ENCODE measurements at places on chromosomes 12 and 14.

DNA sequence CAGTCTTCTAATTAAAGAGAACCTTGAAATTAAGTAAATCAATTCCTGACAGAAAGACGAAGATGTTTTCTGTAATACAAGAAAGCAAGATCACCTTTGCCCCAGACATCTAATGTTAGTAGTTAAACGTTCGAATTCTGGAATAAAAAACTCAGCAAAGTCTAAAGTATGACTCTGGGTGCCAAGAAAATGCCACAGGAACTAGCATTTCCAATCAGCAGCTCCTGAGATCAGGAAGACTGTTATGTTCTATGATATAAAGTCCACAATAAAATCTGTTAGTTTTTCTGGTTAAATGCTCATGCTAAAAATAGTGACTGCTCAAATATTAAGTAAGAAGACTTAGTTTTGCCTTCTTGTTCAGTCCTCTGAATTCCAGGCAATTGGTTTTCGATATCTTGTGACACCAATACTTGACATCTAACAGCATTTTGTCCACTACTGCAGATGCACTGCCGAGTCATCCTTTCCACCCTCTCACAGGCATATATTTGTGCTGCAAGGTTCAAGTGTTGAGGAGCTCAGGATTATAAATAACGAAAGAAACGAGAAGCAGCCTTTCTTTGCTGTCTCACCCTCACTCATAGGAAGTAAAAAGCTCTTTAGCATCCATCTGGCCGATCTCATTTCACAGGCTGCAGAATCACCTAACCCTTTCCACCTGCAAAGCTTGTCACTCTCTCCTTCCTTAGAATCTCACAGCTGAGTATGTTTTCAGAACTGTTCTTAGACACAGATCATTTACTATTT is 32.0 kb downstream of the SSH1 start:
- DNase-seq, result peak; percentile 58

GRCh38 chr14:85333313-85333712 is 196.6 kb upstream of the FLRT2 start:
- peak; percentile 84 for DNase-seq

- peak; percentile 84 for DNase-seq
Observed at GRCh38 chr12:90816353-90817089, 138.5 kb downstream of the CCER1 start.

DNA sequence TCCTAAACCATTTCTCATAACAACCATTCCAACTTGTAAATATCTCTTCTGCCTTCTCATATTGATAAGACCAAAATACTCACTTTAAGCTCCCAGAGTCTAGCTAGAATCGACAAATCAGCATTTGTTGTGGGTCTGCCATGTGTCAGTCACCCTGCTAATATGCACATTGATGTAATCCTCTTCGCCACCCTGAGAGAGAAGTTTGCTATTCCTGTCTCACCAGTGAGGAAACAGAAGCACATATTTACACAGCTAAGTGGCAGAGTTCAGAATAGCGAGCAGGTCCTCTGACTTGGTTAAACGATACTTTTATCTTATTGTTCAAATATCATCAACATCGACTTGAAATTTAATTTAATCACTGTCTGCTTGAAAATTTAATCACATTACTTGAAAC is 142.1 kb downstream of the ANO4 start:
- no peak for DNase-seq

- no peak for DNase-seq
Observed at GRCh38 chr14:50844391-50844790, 13.4 kb upstream of the NIN start.

DNA sequence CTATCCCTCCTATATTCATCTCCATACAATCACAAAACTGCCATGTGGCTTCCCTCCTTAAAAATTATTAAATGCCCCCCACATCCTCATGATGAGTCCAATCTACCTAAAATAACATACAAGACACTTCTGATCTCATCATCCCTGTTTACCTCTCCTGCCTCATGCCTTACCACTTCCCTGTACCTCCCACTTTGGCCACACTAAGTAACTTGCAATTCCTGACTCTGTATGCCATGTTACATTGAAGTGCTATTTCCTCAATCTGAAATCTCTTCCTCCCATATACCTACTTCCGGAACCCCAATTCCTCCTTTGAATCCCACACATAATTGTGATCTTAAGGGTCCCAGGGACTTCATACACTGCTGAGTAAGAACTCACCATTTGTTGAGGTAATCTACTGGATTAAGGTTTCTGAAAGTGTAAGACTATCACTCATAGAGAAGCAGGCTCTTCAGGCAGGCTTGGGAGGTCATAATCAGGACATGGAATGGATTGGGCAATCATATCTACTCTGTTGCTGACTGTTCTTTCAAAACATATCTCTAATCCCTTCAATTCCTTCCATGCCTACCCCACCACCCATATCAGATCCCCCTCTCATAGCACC is 117.6 kb upstream of the PLEKHG7 start:
- no peak for DNase-seq

GRCh38 chr14:49173765-49174373 is 412.3 kb downstream of the RPS29 start:
- DNase-seq, result peak; percentile 24

DNA sequence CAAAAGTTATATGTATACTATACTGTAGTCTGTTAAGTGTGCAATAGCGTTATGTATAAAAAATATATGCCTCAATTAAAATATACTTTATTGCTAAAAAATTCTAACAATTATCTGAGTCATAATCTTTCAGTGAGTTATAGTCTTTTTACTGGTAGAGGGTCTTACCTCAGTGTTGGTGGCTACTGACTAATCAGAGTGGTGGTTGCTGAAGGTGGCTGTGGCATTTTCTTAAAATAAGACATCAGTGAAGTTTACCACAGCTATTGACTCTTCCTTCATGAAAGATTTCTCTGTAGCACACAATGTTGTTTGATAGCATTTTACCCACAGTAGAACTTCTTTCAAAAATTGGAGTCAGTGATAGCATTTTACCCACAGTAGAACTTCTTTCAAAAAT is 23.4 kb downstream of the POLR3B start:
- DNase-seq, result no peak

GRCh38 chr14:58640959-58641358 is 3.2 kb downstream of the DACT1 start:
- DNase-seq, result no peak

DNA sequence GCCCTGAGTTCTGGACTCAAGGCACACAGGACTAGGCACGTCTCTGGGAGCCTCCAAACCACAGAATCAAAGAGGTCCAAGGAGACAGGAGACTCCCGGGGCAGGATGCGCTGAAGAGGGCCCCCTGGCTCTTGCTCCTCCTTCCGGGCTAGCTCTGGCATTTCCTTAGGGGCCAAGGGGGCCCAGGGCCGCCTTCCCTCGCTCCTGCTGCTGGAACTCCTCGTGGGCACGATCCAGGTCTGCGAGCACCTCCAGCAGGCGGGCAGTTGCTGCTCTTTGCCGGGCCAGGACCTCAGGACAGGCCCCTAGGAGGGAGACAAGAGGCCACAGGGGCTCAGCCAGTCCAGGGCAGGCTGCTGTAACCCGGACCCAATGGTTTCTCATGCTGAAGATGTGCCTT is 35.8 kb downstream of the RASAL1 start:
- no peak for DNase-seq

DNA sequence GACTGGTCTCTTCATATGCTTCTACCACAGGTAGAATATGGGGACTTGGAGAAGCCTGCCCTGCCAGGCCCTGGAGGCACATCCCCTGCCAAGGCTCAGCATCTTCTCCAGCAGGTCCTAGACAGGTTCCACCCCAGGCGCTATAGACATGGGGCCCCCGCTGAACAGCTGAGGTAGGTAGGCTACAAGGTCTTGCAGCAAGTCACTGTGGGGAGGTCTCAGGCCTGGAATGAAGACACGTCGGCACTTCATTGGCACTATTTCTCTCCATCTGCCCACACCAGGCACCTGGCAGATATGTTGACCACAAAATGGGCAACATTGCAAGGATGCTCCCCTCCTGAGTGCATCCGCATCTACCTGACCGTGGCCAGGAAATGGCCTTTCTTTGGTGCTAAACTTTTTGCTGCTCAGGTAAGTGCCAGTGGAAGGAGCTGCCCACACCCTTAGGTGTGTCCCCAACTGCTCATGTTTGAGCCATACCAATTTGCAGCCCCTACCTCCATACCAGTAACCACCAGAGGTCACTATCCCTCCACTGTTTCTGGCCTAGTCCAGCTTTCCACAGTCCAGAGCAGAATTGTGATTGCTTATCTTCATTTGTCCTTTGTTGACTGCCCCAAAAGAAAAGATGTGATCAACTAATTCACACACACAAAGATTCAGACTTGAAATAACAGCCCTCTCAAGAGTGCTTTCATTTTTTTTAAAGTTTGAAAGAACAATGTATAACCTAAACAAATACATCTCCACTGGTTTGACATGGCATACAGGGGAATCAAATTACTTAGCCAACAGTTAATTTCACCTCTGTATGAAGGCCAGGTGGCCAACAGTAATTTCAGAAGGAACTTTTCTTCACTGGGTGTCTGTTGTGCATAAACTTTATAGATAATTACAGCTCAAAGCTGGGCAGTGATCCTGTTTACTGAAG is 16.1 kb downstream of the PIGH start:
- DNase-seq, result peak; percentile 63

DNA sequence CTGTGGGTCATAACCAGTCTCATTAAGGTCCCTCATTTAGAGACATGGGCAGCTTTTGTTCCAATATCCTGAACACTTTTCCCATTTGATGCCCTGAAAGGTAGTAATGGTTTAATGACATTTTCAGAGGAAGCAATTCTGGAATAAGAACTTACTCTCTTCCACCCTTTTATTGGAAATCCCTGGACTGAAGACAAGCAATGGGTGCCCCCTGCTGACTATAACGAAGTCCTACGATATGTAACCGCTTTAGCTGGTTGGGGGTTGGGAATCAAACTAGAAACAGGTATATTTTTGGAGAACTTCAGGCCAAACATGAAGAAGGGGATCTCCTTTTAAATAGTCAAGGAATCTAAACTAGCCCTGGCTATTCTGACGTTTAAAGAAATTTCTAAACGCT is 20.5 kb downstream of the SARNP start:
- DNase-seq, result peak; percentile 63

GRCh38 chr14:76551116-76551515 is 175.2 kb downstream of the ESRRB start:
- no peak for DNase-seq

DNA sequence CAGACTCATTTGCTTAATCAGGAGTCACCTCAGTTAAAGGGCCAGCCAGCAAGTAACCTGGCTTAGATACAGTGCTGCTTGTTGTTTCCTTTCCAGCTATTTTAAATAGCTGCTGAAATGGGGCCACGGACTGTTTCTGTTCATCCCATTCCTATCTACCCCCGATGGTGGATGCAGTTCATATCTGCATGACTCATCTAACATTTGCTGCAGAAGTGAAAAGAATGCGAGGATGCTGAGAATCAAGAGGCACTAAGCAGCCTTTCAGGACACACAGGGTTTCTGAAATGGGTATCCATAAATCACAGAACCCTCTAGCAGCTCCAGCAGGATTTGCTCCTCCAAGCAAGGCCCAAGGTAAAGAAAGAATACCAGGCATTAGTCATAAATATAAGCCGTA is 60.2 kb upstream of the RTRAF start:
- DNase-seq, result no peak

- no peak for DNase-seq
Observed at GRCh38 chr12:92943482-92944250, 14.6 kb upstream of the EEA1 start.

- DNase-seq, result no peak
Observed at GRCh38 chr12:67280572-67280971, 11.4 kb downstream of the CAND1 start.

GRCh38 chr14:97306760-97307246 is 509.6 kb downstream of the VRK1 start:
- no peak for DNase-seq

DNA sequence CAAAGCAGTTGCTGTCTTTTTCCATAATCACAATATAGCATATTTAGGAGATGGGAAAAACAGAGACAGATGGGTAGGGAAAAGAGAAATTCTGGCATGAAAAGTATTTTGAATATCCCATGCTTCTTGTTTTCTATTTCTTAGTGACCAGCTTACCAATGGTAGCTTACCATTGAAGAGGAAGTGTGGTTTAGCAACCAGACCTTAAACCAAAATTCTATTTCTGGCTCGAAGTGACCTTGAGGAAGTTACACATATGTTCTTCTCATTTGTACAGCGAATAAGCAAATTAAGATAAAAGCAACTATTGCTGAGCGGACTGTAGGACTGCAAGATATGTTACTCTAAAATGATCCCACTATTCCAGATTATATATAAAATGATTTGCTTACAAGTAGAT is 82.9 kb downstream of the FGD4 start:
- peak; percentile 73 for DNase-seq

GRCh38 chr12:49200919-49201594 is 12.2 kb upstream of the TUBA1A start:
- peak; percentile 85 for DNase-seq

DNA sequence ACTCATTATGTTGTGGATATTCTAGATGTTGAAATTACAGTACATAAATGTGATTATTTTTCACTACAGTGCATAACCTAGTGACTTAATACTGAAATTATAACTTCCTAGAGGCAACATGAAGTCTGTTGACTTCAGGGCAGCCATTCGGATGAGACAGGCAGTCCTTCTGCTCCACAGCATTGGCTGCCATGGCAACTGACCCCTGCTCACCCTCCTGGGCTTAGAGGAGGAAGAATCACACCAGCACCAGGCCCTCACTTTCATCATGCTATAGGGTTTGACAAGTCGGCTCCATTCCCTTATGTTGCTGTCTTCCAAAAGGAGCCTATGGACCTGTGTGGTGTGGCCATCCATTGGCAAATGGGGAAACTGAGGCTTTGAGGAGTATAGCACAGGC is 233.5 kb upstream of the TMEM132C start:
- no peak for DNase-seq

DNA sequence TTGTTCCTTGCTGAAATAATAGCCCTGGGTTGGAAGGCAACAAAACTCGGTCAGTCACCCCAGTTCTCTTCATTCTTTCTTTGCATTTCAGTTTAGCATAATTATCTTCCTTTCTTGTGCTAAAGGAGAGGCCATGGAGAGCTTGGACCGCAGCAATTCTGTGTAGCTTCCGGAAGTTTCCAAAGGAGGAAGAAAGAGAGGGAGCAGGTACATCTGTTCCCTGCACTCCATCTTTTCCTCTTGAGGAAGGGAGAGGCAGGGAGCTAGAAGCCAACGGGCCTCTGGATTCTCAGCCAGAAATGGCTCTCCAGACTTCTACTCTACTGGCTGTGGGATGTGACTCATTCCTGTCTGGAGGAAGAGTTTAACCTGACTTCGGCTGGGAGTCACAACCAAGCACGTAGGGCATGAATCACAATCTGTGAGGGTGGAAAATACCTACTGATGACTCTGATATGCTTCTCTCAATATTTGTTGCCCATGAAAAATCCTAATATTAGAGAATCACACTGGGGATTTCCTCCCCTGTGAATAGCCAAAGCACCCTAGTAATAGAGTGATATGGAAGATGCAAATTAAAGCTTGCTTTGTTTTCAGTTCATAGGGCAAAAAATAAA is 17.0 kb downstream of the ANO6 start:
- DNase-seq, result peak; percentile 99

GRCh38 chr12:5242440-5242839 is 189.5 kb upstream of the NTF3 start:
- DNase-seq, result no peak

- no peak for DNase-seq
Observed at GRCh38 chr14:62443796-62444195, 601.5 kb downstream of the KCNH5 start.

All from dermis microvascular lymphatic vessel endothelial cell (primary cell).